Neural crest cell (in vitro differentiated cells): ENCODE measurements at places on chromosomes 12 and 14. TPM values are rescaled to one million over a fixed set of nuclear protein-coding genes. Genes with fewer than 3 reads are reported as not detected.
A peak's percentile ranks its signal among the peaks of the same experiment; 100 is the strongest.

DNA sequence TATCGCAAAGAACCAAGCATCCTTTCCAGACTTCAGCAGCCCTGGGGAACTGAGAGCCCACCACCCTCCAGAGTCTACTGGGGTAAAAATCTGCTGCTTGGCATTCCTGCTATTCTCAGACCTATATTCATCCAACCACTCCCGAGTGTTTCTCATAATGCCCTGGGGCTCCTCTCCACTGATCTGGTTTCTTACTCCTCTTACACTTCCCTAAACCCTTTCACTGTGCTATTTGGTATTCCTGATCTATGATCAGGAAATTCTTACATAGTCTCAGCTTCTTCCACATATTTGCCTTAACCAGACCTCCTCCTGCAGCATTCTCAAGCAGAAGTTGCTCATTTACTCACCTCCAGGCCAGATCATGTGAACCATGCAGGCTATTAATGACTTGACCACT, 82.4 kb downstream of the SYT10 start:
- no peaks in the 10 kb centered on the region for H3K27me3 ChIP-seq
- no peak overlapping the region for H3K4me3 ChIP-seq
- DNase-seq = no peak
- H3K36me3 ChIP-seq = no peaks in the 10 kb centered on the region

DNA sequence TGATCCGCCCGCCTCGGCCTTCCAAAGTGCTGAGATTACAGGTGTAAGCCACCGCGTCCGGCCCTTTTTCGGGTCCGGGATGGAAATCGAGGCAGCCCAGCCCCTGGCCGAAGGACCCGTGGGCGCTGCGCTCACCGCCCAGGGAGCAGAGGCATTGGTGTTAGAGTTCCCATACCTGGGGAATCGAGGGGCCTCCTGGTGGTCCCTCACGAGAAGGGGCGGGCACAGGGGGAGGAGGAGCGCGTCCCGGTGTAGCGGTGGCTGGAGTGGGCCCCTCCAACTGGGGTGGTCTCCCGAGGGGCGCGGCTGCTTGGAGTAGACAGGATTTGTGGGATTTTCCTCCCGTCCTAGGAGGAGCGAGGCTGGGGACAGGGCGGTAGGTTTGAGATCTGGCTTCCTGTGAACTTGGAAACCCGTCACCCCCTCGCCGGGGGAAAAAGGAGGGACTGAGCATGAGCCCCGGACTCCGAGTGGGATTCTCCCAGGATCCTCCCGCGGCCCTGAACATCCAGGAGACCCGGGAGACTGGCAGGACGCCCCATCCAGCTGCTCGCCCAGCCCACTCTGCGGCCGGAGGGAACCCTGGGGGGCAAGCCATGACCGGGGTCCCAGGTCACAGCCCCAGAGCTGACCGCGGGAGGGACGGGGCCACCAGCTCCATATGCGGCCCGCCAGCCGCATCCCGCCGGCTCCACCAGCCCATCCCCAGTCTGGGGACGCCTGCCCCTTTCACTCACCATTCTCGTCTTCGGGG, 70.9 kb downstream of the ASCL4 start:
- DNase-seq = no peak
- peak overlapping the region; percentile 47 for H3K4me3 ChIP-seq
- H3K36me3 ChIP-seq = no peaks in the 10 kb centered on the region
- peaks cover 92% of the 10 kb centered on the region for H3K27me3 ChIP-seq

The ZFC3H1 gene
- 40.5 and 42.3 TPM in 2 replicates for total RNA-seq

DNA sequence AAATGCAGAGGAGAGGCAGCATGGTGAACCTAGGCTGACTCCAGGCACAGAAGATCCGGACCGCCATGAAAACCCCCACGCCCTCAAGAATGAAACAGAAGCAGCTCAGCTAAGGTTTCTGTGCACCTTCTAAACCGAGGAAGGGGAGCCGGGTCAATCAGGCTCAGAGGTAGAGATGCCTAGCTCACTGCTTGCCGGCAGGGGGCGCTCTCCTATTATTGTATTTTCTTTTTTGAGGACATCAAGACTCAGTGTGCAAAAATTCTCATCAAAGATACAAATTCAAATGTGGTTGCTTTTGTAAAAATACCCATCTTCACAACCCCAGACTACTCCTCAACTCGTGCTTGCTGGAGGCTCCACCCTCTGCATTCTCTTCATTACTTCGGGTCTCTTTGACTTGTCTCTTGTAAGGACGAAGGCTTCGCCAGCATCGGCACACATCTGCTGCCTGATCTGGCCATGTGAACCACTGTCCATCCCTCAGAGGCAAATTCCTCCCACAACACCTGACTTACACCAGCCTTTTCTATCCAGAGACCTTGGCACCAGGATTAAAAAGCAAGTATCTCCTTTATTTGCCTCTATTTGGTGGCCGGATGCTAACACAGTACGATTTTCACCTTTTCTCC, 33.4 kb upstream of the RNASE3 start:
- peak; percentile 76 for DNase-seq
- no peaks in the 10 kb centered on the region for H3K36me3 ChIP-seq
- H3K4me3 ChIP-seq = no peak overlapping the region

DNA sequence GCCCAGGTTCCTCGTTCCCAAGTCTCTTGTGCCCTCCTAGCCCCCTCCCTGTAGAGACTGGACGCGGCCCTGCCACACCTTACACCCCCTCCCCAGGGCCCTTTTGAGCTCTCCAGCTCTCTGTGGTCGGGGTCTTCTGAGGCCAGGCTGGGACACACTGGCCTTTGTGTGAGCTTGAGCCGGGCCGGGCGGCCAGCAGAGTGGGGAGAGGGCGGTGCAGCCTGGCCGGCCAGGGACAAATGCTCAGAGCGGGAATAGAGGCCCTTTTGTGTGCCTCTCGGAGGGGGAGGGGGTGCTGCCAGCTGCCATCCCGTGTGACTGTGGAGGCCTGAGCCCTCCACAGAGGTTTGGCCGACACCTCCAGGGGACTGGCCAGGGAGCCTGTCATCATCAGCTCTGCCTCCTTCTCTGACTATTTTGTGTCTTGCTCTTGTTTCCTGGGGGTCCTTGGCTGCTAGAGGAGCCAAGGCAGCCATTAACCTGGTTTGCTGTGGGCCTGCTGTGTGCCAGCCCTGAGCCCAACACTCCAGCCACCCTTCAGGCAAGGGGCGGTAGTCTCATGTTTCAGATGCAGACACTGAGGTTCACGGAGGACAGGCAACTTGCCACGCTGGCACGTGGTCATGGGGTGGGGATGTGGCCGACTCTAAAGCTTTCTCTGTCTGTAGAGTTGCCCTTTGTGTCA, 13.6 kb downstream of the FAM222A start:
- H3K4me3 ChIP-seq = peak overlapping the region; percentile 78
- peak overlapping the region; percentile 97 for H3K27ac ChIP-seq
- peaks cover 68% of the 10 kb centered on the region for H3K4me1 ChIP-seq
- peaks cover 24% of the 10 kb centered on the region for H3K27me3 ChIP-seq
- H3K36me3 ChIP-seq = no peaks in the 10 kb centered on the region

- H3K27ac ChIP-seq = no peak overlapping the region
- no peaks in the 10 kb centered on the region for H3K27me3 ChIP-seq
- H3K36me3 ChIP-seq = no peaks in the 10 kb centered on the region
- H3K4me1 ChIP-seq = no peaks in the 10 kb centered on the region
Observed at GRCh38 chr14:85150166-85150565, 379.8 kb upstream of the FLRT2 start.

DNA sequence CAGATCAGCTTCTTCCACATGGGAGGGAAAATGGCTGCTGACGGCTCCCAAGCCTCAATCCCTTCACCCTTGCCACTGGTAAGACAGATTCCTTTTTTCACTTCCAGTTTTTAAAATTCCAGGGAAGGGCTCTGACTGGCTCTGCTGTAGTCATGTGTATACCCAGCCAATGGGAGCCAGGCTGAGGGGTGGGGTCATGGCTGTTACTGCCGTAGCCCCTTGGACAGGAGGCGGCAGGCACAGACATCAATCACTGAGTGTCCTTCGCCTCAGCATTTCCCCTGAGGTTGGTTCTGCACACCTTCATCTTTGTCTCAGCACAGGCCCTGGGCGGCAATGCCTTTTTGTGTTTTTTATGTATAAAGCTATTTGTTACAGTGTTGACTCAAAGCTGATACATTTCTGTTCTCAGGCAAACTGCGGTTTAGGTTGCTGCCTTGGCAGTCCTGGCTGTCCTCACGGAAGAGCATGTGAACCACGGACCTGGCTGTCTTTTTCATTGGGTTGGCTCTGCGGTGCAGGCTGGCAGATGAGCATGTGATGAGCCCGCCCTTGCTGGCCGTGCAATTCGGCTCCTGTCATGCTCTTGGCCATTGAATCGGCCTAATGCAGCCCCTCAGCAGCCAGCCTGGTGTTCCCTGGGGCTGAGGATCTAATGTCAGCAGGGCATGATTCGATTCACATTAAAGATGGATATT, 74.3 kb downstream of the PPM1A start:
- no peak overlapping the region for H3K4me3 ChIP-seq
- peaks cover 23% of the 10 kb centered on the region for H3K27me3 ChIP-seq
- no peaks in the 10 kb centered on the region for H3K36me3 ChIP-seq
- H3K4me1 ChIP-seq = peaks cover 33% of the 10 kb centered on the region
- no peak for DNase-seq

The AMDHD1 gene
- total RNA-seq = 0.18 and 0.30 TPM in 2 replicates

DNA sequence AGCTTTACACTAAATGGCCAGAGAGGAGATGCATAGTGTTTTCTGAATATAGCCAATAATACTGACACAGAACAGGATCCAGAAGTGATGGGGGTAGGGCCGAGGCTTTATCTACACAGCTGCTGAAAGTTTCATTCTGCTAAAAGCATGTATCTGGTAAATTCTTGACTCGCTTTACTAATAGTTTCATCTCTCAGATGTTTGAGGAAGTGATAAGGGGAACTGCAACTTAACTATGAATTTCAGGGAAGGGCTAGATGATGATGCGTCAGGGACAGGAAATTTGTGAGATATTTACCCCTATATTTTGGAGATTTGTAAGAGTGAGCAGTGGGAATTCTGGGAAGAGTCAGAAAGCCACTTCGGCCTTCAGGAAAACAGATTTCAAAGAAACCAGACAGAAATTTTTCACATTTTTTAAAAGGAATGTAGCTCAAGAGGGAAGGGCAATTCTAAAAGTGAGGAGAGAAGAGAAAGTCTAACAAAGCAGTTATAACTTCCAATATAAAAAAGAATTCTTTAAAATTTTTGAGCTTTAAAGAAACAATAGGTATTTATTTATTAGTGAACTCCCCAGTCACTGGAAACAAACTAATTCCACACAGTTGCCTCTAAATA, 243.1 kb downstream of the BCAT1 start:
- no peak overlapping the region for H3K27ac ChIP-seq
- H3K4me1 ChIP-seq = peaks cover 4% of the 10 kb centered on the region
- no peak for DNase-seq
- H3K27me3 ChIP-seq = no peaks in the 10 kb centered on the region
- H3K4me3 ChIP-seq = no peak overlapping the region
- H3K36me3 ChIP-seq = peaks cover 8% of the 10 kb centered on the region
